ENCODE measurements at places on chromosomes 2 and 18. TPM values are rescaled to one million over a fixed set of nuclear protein-coding genes. Genes with fewer than 3 reads are reported as not detected.

The RAMP1 gene
- 11.1 TPM for total RNA-seq

The RAD51AP2 gene
- not detected for total RNA-seq

DNA sequence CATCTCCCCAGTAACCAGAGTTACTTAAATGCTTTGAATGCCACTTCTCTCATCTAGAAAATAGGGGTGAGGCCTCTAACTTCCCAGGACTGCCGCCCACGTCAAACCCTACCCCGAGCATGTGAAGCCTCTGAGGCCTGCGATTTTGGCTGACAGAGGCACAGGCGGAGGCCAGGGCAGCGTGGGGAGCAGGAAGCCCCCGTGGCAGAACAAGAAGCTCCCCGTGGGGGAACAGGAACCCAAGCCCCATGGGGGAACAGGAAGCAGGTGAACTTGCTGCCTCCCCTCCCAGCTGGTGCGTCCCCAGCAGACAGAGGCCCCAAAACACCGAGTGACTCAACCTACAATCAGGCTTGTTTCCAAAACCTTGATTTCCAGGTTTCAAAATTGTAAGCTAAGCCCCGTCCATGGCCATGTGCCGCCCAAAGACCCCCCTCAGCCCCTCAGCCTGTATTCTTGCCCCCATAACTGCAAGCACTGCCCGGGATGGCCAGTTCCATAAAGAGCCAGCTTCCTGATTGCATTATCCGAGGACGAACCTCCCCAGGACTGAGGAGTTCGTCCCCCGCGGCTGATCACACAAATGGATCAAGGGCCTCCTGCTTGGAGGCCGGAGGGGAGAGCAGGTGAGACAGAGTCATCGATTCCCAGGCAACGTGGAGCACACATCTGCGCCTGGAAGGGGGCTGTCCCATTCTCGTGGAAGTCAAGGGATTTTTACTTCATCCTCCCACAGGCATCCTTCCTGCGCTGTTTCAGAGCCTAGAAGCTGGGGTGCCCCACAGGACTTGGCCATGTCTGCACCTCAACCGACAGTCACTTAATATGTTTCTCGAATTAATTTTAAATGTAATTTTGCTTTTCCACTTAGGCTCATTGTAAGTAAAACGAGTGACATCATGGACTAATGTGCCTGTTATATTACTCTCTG lies 36.3 kb upstream of the CTDP1 start:
- no peak overlapping the region for H3K27ac ChIP-seq
- H3K36me3 ChIP-seq, result no peaks in the 10 kb centered on the region

GRCh38 chr2:115162494-115163293 lies 720.3 kb downstream of the DPP10 start:
- no peaks in the 10 kb centered on the region for H3K36me3 ChIP-seq
- DNase-seq, result peak; percentile 58
- H3K4me3 ChIP-seq, result peak overlapping the region; percentile 40
- H3K27ac ChIP-seq, result no peak overlapping the region
- H3K4me1 ChIP-seq, result no peaks in the 10 kb centered on the region

DNA sequence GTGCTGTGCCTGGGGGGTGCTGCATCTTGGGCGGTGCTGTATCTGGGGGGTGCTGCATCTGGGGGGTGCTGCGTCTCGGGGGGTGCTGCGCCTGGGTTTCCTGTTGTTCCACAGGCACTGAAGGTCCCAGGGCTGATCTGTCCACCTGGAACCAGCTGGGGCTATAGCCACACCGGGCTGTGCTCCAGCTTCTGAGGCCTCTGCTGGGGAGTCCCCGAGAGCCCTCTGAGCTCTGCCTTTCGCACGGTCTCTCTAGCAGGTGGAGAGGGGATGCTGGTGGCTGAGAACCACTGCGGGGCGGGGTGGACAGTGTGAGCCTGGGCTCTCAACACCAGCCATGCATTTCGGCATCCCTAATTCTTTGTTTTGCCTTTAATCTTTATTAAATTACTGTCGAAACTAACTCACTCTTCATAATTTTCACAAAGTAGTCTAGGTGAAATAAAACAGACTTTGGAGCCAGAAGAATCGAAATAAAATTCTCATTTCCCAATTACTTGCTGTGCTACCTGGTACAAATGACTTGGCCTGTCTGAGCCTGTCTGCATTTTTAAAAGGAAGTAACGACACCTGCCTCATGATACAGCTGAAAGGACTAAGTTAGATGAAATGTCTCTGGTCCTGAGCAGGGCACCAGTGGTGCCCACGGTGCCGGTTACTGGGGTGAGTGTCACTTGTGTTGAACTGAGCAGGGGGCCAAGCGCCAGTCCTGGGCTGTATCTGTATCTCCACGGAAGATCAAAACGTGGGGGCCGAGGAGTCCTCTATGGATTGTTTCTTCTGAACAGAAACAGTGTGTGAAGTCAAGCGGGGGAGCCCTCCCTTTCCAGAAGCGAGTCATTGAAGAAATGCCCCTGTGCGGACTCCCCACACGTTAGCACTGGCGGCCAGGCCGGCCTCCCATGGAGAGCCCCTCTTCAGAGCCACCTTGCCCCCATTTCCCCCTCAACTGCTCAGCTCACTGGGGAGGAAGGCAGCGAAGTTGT lies 142.0 kb downstream of the ASB1 start:
- no peaks in the 10 kb centered on the region for H3K4me1 ChIP-seq
- DNase-seq, result peak; percentile 71
- no peaks in the 10 kb centered on the region for H3K27me3 ChIP-seq
- H3K27ac ChIP-seq, result peak overlapping the region; percentile 84

- DNase-seq, result no peak
- no peaks in the 10 kb centered on the region for H3K4me1 ChIP-seq
- no peaks in the 10 kb centered on the region for H3K36me3 ChIP-seq
- no peaks in the 10 kb centered on the region for H3K27me3 ChIP-seq
Observed at GRCh38 chr2:193806088-193806774, 1611.5 kb upstream of the TMEFF2 start.

DNA sequence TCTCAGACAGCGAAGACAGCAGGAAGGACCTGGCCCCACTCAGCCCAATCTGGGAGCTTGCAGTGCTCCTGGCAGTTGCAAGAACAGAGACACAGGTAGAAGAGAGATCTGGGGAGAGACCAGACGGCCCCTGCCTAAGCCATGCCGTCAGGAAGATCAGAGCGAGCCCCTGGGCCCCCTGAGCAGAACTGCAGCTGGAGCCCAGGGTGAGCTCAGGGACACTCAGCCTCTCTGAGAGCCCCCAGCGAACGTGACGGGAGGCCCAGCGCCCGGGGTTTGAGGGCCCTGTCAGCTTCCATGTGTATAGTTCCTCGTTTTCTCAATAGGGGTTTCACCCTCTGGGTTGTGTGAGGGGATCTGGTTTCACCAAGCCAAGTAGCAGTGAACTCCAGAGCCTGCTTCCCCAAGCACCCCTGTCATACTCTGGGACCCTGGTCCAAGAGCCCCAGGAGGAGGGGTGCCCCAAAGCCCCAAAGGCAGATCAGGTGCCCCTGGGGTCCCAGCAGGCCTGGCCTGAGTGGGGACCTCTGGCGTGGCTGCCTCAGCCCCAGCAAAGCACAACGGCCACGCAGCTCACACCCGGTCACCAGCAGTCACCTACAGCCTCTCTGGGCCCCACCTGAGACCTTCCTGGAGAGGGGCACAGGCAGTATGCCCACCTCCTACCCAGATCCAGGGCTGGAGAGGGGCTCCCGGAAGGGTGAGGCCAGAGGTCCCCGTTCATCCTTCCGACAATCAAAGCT lies 431.3 kb upstream of the MYT1L start:
- DNase-seq, result no peak
- no peak overlapping the region for H3K27ac ChIP-seq
- H3K36me3 ChIP-seq, result no peaks in the 10 kb centered on the region
- no peaks in the 10 kb centered on the region for H3K4me1 ChIP-seq
- H3K4me3 ChIP-seq, result no peak overlapping the region
